Gastrocnemius medialis (tissue), 4 donors: ENCODE measurements at places on chromosomes 4 and X.
A peak's percentile ranks its signal among the peaks of the same experiment; 100 is the strongest.

- peak; percentile 90 for DNase-seq
These were observed 1.6 kb downstream of the PRICKLE3 start for GRCh38 chrX:49184294-49185281.

DNA sequence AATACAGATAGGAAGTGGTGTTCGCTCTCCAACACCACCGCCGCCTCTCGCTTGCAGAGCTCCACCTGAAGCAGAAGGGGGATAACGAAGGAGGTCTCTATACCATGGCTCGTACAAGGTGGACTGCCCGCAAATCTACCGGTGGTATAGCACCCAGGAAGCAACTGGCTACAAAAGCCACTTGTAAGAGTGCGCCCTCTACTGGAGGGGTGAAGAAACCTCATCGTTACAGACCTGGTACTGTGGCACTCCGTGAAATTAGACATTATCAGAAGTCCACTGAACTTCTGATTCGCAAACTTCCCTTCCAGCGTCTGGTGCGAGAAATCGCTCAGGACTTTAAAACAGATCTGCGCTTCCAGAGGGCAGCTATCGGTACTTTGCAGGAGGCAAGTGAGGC is 5.2 kb upstream of the BMP15 start:
- no peak for DNase-seq

DNA sequence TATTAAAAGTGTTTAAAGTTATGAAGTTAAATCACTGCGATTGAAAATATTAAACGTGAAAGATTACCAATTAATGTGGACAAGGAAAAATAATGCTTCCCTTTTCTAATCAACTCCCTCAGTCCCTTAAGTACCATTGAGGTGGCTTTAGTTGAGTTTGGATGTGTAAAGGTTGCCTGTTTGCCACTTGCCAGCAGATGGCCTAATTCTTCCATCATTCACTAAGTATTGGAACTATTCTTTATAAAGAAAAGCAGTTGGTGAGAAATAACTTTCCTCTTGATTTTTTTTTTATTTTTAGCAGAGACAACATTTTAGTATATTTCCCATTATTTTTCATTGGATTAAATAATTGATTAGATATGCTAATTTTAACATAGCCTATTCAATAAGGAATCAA is 295.9 kb upstream of the TACR3 start:
- DNase-seq, result no peak

GRCh38 chrX:21723084-21723483 is 34.8 kb downstream of the SMPX start:
- no peak for DNase-seq

- DNase-seq, result no peak
These were observed 77.6 kb upstream of the SORBS2 start for GRCh38 chr4:185889585-185889984.

- no peak for DNase-seq
These were observed 24.2 kb downstream of the CHST7 start for GRCh38 chrX:46597771-46598170.

DNA sequence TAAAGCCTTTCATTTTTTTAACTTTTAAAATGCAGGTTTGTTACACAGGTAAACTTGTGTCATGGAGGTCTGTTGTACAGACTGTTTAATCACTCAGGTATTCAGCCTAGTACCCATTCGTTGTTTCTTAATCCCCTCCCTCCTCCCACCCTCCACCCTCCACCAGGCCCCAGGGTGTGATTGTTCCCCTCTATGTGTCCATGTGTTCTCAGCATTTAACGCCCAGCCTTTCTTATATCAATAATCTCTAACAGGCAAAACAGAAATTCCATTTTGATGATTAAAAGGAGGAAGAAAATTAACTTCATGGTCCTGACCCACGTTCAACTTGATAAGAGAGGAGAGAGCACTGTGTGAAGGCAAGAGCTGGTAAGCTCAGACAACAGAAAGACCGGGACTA is 75.1 kb downstream of the TSPAN5 start:
- no peak for DNase-seq

DNA sequence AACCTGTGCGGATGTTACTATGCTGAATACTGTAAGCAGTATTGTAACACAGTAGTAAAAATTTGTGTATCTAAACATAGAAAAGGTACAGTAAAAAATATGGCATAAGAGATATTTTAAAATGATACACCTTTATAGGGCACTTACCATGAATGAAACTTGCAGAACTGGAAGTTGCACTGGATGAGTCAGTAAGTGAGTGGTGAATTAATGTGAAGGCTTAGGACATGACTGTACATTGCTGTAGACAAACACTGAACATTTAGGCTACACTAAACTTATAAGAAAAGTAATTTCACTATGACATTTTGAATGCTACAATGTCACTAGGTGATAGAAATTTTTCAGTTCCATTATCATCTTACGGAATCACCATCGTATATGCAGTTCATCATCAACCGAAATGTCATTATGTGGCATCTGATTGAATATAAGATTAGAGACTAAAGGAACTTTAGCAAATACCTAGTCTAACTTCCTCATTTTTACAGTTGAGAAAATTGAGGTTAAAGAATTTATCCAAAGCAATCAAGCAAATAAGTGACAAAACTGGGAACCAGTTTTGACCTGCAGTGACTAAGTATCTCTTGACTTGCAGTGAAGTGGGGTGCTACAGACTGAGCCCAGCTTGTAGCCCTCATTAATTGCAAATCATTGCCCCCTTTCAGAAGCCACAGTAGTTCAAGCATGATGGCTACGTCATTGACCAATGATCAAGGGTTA is 55.3 kb downstream of the EGF start:
- no peak for DNase-seq

DNA sequence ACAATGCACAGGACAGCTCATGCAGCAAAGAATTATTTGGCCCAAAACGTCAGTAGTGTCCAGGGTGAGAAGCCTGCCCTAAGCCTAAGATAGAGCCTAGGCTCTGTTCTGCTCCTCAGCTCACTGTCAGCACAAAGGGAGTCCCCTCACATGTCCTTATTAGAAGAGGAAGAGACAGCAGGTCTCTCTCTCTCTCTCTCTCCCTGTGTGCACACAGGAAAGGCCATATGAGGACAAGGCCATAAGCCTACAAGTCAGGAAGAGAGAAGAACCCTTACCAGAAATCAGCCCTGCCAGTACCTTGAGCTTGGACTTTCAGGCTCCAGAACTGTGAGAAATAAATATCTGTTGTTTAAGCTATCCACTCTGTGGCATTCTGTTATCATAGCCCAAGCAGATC is 20.4 kb downstream of the FAM184B start:
- no peak for DNase-seq

GRCh38 chr4:147794314-147794680 is 62.4 kb downstream of the ARHGAP10 start:
- DNase-seq, result no peak

GRCh38 chr4:6048537-6048936 is 30.3 kb upstream of the C4orf50 start:
- no peak for DNase-seq

DNA sequence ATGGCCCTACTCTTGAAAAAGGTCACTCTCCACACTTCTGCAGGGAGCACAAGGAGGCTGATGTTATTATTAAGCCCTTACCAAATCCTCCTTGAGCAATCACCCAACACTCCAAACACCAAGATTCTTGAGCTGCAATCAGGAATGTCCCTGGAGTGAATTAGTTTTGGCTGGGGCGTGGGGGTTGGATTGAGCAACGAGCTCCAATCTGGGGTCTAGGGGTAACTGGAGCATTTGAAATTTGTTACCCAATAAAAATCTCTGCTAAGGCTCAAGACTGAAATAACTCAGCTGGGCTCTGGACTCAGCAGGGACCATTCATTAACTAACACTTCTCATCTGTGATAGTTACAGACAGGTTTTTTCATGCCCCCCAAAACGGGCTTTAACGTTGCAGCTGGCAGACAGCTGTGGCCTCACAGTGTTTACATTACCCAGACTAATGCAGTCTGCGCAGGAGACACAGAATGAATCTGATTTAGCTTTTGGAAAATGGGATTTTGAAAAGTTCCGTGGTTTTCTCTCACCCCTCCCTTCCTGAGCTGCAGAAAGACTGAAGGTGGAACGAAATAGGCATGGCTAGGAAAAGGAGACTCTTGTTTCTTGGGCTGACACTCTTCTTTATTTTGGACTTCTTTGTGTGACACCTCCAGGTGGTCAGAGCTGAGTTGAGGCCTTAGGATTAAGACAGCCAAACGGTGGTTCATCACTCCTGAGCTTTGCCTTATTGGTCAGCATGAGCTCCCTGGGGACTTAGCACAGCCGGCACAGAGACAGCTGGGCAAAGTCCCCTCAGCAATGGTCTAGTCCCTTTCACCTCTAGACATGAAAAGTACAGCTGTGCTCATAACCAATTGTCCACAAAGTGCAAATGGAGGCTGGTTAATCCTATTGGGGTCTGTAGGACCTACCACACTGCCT is 26.6 kb downstream of the PLAC1 start:
- no peak for DNase-seq

GRCh38 chrX:154750301-154751202 is at the start of gene GAB3:
GAB3 (minus strand) TSS chrX:154751077; CDS start chrX:154751025, 52 bp downstream.
- no peak for DNase-seq

DNA sequence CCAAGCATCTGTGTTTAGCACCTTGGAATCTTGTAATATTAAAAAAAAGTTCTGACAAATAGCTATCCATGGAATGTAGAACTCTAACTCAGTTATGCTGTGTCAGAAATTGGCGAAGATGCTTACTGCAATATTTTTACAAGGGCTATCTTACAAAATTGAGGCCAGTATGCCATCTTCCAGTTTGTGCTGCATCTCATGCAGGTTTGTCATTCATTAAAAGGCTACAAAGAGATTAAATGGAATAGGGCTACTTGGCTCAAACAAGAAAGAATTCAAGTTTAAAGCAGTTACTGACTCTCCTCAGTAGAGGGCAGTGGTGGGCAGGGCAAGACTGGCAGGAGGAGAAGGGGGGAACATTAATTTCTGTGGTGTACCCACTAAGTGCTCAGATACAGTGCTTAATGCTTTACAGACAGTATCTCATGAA is 66.5 kb downstream of the SHROOM4 start:
- DNase-seq, result no peak

DNA sequence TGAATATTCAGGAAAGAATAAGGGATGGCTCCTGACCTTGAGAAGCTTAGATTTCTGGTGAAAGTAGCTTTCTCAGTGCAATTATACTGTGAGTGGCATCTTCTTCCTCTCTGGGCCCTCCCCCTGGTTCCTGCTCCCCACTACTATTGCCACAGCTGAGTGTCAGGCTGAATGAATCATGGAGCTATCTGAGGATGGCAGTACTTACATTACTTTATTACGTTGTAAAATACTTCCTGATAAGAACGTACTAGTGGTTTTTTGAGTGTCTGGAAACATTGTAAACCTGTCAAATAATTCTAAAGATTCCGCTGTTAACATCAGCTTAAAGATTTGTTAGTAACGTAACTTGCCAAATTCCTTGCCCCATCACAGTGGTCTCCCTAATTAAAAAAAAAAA is 36.2 kb downstream of the ARHGAP10 start:
- DNase-seq, result peak; percentile 74

DNA sequence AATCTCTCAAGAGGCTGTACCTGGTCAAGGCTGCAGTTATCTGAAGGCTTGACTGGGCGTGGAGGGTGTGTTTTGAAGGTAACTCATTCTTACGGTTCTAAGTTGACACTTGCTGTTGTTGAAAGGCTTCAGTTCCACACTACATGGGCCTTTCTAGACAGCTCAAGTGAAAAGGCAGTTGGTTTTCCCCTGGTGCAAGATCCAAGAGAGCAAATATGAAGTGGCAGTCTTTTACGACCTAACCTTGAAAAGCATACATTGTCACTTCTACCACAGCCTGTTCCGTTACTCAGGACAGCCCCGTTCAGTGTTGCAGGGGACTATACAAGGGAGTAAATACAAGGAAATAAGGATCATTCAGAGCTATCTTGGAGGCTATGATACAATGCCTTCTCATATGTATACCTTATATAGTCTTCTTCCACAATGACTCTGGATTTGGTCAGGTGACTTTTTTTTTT is 46.2 kb downstream of the PDS5A start:
- no peak for DNase-seq

- DNase-seq, result no peak
These were observed 29.3 kb upstream of the PTPN13 start for GRCh38 chr4:86564795-86565194.

DNA sequence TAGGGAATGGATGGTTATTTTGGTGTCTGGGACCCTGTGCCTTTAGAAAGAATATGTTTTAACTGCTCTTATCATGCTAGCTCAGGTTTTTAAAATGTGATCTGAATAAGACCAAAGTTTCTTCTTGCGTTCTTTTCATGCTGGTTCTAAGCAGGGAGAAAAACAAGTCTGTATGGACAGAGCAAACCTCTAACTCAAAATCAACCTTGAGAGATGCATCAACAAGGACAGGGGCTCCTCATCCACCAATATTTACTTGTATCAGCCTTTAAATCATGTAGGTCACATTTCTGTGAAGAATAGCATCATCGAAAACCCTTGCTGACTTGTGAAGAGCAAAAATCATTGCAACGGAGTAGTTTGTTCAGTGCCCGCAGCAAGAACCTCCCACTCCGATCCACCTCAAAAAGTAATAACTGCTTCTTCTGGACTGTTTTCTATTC is 1.2 kb downstream of the ATP10D start:
- DNase-seq, result no peak

DNA sequence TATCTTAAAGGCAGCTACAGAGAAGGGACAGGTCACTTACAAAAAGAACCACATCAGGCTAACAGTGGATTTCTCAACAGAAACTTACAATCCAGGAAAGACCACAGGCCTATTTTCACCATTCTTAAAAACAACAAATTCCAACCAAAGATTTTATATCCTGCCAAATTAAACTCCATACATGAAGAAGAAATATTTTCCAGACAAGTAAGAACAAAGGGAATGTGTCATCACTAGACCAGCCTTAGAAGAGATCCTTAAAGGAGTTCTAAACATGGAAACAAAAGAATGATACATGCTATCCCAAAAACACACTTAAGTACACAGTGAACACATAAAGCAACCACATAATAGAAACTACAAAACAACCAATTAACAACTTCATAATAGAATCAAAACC is 105.6 kb downstream of the ANXA10 start:
- no peak for DNase-seq

DNA sequence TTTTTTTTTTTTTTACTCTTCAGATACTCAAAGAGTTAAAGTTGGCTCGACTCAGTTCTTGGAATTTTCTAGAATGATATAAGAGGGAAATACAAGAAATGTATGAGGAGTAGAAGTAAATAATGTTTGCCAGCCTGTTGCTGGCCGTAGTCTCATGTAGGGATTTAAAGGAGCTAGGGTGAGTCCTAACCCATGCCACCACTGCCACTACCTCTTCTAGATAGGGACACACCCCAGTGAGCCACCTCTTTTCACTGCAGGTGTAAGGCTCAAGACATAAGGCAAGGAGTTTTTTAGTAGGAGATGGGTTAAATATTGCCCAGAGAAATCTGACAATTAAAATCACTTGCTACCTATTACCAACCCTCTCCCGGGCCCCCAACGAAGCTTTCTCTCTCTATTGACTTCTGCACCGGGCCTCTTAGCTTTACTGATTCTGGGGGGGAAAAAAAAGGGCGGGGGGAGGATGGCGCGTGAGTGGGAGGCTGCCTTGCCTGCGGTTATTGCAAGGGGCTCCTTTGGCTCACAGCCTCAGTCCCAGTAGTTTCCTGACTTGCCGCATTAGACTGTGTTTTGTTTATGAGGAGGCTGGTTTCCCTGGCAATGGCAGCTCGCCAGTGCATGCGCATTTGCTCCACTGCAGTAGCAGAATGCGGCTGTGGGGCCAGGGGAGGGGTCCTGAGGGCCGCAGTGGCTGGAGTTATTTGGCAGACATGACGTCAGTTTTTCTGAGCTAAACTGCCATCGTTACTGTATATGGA is 3.0 kb downstream of the LINC00632 start:
- DNase-seq, result no peak

- DNase-seq, result no peak
These were observed 92.0 kb downstream of the FNIP2 start for GRCh38 chr4:158860856-158861255.
